Upper lobe of right lung (tissue), 1 donor: ENCODE measurements at places on chromosomes 7 and 10. TPM values are rescaled to one million over a fixed set of nuclear protein-coding genes. Genes with fewer than 3 reads are reported as not detected.

DNA sequence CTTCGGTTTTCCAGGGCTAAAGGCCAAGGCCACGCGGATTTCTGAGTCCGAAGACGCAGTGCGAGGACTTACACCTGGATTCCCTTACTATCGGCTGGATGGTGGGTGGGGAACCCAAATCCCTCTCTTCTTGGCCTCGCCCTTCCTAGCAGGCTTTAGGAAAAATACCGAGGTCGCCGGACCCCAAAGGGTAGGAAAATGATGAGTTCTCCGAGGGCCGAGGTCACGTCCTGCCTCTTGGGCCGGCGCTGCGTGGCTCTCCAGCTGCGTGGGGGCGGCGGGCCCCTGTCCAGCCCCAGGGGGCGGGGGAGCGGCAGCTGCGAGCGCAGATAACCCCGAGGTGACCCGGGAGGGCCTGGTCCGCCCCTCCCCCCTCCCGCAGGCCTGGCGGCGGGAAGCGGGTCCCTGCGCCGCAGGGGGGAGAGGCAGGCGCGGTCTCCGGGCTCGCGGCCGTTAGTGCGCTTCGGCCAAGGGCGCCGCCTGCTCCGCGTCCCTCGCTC is 805 bp upstream of the HMX3 start:
- DNase-seq, result no peak
- H3K4me3 ChIP-seq, result peak overlapping the region; percentile 39
- H3K27ac ChIP-seq, result no peak overlapping the region
- H3K4me1 ChIP-seq, result peaks cover 49% of the 10 kb centered on the region
- peaks cover 100% of the 10 kb centered on the region for H3K27me3 ChIP-seq
- H3K36me3 ChIP-seq, result no peaks in the 10 kb centered on the region

- no peaks in the 10 kb centered on the region for H3K4me1 ChIP-seq
- H3K36me3 ChIP-seq, result no peaks in the 10 kb centered on the region
- H3K27ac ChIP-seq, result no peak overlapping the region
- no peaks in the 10 kb centered on the region for H3K27me3 ChIP-seq
Observed at GRCh38 chr10:110023785-110024465, 16.1 kb downstream of the ADD3 start.

- no peak overlapping the region for H3K4me3 ChIP-seq
- H3K36me3 ChIP-seq, result no peaks in the 10 kb centered on the region
- no peak for DNase-seq
- no peaks in the 10 kb centered on the region for H3K4me1 ChIP-seq
- no peak overlapping the region for H3K27ac ChIP-seq
- peaks cover 9% of the 10 kb centered on the region for H3K27me3 ChIP-seq
Observed at GRCh38 chr7:101186844-101187428, 6.8 kb upstream of the NAT16 start.

DNA sequence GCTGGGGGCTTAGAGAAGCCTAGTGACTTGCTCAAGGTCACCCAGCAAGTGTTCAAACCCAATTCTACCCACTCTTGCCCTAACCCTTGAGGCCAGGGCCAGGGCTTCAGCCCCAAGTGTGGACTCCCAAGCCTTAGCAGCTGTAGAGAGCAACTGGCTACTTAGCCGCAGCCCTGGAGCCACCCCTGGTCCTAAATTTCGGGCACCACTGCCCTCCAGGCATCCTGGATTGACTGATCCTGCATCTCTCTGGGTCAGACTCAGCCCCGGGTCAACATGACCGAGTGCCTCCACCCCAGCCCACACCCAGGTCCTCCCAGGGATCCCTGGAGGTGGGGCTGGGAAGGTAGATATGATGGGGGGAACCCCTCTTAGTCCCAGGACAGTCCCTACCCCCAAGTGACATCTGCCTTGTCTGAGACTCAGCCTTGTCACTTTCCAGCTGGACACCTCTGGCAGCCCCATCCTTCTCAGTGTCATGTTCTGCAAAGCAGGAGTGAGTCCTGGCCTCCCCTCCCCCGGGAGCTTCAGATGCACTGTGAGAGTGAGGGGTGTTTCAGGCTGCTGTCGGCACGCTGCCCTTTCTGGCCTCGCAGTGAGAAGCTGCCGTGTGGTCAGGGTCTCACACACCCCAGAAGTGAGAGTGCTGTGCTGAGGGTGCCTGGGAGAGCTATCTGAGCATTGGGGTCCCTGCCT is 89.8 kb downstream of the ZMIZ1 start:
- no peak overlapping the region for H3K4me3 ChIP-seq
- H3K27me3 ChIP-seq, result no peaks in the 10 kb centered on the region
- H3K36me3 ChIP-seq, result peaks cover 22% of the 10 kb centered on the region
- peak overlapping the region; percentile 71 for H3K27ac ChIP-seq
- H3K4me1 ChIP-seq, result peaks cover 73% of the 10 kb centered on the region

DNA sequence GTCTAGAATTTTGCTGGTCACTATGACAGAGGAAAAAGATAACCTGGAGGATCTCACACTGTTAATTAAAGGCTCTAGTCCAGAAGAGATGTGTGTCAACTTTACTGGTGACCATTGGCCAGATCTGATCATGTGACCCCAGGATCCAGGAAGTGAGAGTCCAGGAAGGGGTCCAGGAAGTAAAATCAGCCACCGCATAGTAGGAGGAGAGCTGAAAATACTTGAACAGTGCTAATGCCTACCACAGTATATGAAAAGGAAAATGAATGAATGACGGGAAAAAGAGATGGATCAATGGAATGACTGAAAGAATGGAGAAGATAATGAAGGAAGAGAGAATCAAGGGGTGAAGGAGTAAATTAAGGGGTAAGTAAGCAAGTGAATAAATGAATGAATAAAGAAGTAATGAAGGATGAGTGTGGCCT is 415.3 kb downstream of the RPS24 start:
- H3K4me1 ChIP-seq, result no peaks in the 10 kb centered on the region
- no peak overlapping the region for H3K27ac ChIP-seq
- H3K27me3 ChIP-seq, result no peaks in the 10 kb centered on the region
- no peak overlapping the region for H3K4me3 ChIP-seq

- H3K36me3 ChIP-seq, result peaks cover 8% of the 10 kb centered on the region
- H3K27me3 ChIP-seq, result no peaks in the 10 kb centered on the region
Observed at GRCh38 chr10:110244550-110244949, 37.1 kb downstream of the MXI1 start.

GRCh38 chr7:36615852-36616540 is 108.3 kb downstream of the AOAH start:
- no peak overlapping the region for H3K4me3 ChIP-seq
- H3K36me3 ChIP-seq, result peaks cover 6% of the 10 kb centered on the region
- DNase-seq, result no peak
- H3K27ac ChIP-seq, result no peak overlapping the region

DNA sequence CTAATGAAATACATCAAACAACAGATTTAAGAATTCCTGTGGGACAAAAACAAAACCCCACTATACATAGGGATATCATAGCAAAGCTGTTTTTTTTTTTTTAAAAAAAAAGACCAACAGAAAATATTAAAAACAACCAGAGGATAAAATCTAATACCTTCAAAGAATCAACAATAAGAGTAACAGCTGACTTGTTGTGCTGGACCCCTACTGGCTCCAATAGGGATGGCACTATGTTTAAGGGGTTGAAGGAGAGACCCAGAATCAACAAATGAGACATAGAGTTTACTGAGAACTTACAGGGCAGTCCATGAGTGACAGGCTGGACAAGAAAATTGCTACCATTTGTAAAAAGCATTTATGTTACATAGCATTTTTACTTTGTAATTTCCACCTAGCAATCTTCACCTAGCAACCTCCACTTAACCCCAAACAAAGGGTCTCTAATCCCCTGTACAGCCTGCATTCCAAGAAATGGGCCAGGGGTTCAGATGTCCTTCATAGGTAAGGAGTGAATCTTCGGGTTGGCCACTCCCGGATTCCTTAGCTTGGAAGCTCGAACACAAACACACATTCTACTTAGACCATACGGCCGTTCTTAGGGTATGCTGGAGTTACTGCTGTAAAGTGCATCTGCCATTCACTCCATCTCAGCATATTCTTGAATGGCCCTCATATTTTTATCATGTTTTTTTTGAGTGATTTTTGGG is 25.8 kb downstream of the ASZ1 start:
- no peaks in the 10 kb centered on the region for H3K36me3 ChIP-seq
- no peak overlapping the region for H3K4me3 ChIP-seq
- H3K27ac ChIP-seq, result no peak overlapping the region
- no peak for DNase-seq

GRCh38 chr7:75950111-75950681 is 35.2 kb downstream of the POR start:
- peaks cover 23% of the 10 kb centered on the region for H3K4me1 ChIP-seq
- H3K27me3 ChIP-seq, result no peaks in the 10 kb centered on the region
- H3K36me3 ChIP-seq, result peaks cover 16% of the 10 kb centered on the region
- H3K4me3 ChIP-seq, result no peak overlapping the region

DNA sequence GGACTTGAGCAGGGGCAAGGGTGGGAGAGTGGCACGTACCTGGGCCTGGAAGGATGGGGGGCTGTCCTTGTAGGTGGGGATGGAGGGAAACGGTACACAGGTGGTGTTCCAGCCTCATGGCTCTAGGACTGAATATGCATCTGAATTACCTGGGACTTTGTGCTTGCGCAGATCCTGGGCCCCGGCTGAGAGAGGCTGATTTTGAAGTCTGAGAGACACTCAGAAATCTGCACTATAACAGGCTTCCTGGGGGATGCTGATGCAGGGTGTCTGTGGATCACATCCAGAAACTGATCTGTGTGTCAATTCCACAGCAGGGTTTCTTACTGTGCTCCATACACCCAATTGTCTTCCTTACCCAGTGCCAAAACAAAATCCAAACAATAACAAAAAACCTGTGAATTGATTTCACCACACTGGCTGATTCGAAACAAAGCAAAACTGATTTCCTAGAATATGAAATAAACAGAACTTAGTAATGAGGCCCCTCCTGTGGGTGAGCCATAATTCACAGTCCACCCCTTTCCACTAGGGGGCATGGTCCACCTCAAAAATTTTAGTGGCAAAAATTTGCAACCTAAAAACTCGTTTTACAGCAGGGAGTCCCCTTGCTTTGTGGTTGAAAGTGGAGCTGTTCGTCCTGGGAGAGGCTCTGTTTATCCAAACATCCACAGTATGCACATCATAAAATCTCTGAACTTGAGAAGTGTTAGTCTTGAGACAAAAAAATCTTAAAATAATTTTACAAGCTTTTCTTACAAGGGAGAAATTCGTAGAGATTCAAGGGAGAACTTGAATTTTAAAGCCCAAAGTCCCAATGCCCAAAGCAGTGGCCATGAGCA is 32.0 kb upstream of the PLEKHA1 start:
- H3K27ac ChIP-seq, result no peak overlapping the region
- no peaks in the 10 kb centered on the region for H3K4me1 ChIP-seq
- no peaks in the 10 kb centered on the region for H3K27me3 ChIP-seq

DNA sequence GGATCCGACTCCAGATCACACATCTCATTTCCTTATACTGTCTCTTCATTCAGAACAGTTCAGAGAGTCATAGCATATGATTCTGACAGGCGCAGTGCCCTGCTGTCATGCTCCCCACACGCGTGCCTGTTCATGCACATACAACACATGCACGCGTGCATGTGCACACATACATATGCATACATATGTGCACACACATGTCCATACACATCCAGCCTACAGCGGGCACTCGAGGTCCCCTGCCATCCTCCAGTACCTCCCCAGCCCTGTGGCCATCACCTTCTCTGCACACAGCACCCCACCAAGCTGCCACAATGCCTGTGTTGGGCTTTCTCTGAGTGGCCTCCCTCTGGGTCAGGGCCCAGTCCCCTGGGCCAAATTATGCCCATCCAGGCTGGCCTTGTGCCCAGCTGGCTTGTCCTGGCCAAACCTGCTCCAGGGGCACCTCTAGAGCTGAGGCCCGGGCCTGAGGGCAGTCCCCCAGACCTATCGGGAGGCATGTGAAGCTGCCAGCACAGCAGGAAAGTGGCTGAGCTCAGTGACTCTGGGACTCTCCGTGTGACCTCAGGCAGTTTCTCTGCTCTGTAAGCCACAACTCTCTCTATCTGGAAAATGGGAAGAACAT is 49.4 kb upstream of the RET start:
- H3K27ac ChIP-seq, result no peak overlapping the region
- H3K4me3 ChIP-seq, result no peak overlapping the region
- H3K36me3 ChIP-seq, result no peaks in the 10 kb centered on the region
- no peak for DNase-seq

DNA sequence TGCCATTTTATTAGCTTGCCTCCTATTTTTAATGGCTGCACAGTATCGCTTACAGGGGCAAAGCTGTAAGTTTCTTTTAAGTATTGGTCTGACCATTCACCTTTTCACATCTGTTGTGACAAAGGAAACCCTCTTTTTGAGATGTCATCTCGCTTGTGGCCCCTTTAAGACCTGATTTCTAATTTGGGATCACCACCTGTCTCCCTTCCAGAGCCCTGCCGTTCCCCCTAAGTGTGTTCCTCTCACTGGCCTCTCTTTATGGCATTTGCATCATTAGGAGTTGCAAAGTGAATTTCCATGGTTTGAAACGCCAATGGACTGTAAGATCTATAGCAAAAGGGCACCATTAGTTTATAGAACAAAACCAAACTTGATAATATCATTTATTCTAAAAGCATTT is 1.4 kb downstream of the EPDR1 start:
- no peaks in the 10 kb centered on the region for H3K27me3 ChIP-seq
- H3K4me3 ChIP-seq, result peak overlapping the region; percentile 64
- H3K27ac ChIP-seq, result peak overlapping the region; percentile 90
- H3K36me3 ChIP-seq, result no peaks in the 10 kb centered on the region
- no peak for DNase-seq
- peaks cover 7% of the 10 kb centered on the region for H3K4me1 ChIP-seq

DNA sequence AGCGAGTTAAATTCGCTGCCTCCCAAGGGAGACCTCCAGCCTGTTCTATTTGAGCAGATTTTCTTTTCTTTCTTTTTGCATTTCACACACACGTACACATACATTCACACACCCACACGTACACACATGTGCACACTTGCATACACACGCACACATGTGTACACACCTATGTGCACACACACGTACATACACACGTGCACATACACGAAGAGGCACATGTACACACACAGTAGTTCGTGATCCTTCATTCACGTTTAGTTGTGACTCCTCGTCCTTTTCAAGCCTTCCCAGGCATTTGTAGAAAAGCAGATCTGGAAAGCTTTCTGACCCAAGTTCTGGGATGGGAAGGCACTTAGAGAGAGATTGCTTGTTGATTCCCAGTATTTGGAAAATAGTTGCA is 290.8 kb upstream of the COBL start:
- H3K4me1 ChIP-seq, result no peaks in the 10 kb centered on the region
- H3K27me3 ChIP-seq, result no peaks in the 10 kb centered on the region
- no peak overlapping the region for H3K4me3 ChIP-seq
- no peak for DNase-seq
- no peaks in the 10 kb centered on the region for H3K36me3 ChIP-seq

The TSPAN13 gene
- total RNA-seq, result 185 TPM

The GCK gene
- 0.23 TPM for total RNA-seq

The RPEL1 gene
- total RNA-seq, result not detected

The CHST15 gene
- 49.2 TPM for total RNA-seq

The MAP3K8 gene
- total RNA-seq, result 33.7 TPM

The HELLS gene
- 3.3 TPM for total RNA-seq
